ENCODE measurements at places on chromosomes 4 and X. TPM values are rescaled to one million over a fixed set of nuclear protein-coding genes. Genes with fewer than 3 reads are reported as not detected.

- no peak for DNase-seq
These were observed 7.0 kb downstream of the NPY5R start for GRCh38 chr4:163350672-163351071.

- no peak for DNase-seq
These were observed 109.7 kb downstream of the SHROOM3 start for GRCh38 chr4:76544725-76545124.

GRCh38 chr4:1597021-1597931, 86.8 kb downstream of the FAM53A start:
- DNase-seq: no peak

- DNase-seq: no peak
These were observed 316.4 kb downstream of the LDB2 start for GRCh38 chr4:16582036-16582435.

DNA sequence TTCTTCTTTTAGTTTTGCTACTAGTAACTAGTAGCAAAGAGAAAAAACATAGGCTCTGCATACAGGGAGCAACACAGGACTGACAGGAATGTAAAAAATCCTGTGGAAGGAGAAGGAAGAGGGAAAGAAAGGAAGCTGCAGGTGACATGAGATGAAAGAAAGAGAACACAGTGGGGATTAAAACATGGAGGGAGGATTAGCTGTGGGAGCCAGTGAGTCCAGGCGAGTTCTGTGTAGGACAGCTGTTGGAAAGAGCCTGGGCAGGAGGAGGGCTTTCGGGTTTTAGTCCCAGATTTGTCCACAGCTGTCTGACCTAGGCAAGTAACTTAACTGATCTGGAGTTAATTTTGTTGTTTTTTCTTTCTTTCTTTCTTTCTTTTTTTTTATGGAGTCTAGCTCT, 21.6 kb downstream of the CCNG2 start:
- DNase-seq: no peak

DNA sequence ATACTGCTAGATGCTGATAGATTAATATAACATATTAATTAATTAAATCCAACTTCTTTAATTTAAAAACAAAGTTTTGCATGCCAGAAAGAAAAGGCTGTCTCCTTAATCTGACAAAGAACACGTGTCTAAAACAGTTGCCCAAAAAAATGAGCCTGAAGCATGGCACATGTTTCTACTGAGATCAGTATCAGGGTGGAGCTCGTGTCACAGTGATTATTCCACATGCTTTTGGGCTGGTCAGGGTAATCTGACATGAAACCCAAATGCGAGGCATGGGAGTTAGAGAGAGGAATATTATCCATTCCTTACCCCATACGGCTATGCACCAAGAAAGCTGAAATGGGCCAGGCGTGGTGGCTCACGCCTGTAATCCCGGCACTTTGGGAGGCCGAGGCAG, 79.4 kb upstream of the ADRA2C start:
- no peak for DNase-seq

COL4A5 gene
- not detected for total RNA-seq

PDE5A gene
- 1.4 TPM for total RNA-seq

DNA sequence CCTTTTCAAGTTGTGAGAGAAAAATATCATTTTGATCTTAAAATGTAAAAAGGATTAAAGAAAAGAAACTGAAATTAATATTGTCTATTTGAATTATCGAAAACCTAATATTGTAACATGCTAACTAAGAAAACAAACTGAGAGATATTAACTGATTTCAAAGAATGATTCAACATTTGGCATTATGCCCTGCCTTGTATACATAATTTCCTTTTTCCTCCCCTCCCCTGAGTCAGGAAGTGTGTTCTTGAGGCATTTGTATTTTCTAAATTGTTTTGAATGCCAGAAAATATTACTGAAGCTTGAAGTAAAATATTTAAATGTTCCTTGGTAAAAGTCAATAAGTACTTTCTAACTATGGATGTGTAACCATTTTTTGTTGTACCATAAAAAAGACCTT, 49.4 kb downstream of the RPS6KA3 start:
- DNase-seq: no peak

DNA sequence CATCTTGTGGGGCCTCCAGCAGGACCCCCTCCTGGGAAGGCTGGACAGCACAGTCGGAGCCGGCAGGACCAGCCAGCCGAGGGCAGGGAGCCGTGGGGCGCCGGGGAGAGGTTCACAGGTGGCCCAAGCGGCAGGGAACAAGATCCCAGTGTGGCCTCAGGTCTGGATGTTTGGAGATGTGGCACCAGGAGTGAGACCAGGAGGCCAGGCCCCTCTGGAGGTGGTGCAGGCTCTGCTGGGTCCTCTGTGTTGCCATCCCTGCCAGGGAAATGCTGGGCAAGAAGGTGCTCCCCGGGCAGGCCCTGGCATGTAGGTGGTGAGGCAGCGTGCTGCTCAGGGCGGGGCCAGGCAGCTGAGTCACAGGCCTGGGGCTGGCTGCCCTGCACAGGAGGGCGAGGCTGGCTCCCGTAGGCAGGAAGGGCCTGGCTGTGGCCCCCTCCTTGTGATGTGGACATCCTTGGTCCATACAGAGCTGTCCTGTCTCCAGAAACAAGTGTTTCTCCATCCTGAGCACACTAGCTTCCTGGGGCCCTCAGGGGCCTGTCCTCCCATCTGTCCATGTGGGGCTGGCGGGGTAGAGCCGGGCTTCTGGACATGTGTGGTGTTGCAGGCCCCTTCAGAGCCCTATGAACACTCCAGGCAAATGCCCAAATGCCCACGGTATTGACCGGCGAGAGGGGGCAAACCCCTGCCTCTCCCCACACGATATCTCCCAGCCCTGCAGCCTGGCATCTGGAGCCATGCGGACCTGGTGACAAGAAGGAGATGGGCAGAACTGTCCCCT, 4.8 kb upstream of the HGFAC start:
- no peak for DNase-seq

DNA sequence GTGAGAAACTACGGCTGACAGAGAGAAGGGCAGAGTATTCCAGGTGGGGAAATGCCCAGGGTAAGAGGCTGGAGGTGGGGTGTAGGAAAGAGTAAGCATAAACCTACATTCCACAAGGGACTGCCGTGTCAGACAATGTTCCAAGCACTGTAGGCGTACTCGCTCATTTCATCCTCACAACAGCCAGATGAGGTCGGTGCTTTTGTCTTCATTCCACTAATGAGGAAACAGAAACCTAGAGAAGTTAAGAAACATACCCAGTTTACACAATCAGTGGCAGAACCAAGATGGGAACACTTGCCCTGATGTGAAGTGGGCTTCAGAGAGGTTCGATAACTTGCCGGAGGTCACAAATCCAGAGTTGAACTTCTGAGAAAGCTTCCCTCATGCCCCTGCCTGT, 4.6 kb downstream of the SASH3 start:
- DNase-seq: no peak

GRCh38 chr4:85370400-85371032, 104.4 kb upstream of the ARHGAP24 start:
- DNase-seq: peak; percentile 75
